GM20000 (cell line): ENCODE measurements at places on chromosomes 3 and 15.

GRCh38 chr3:188349351-188349901, 195.5 kb downstream of the LPP start:
- no peak for DNase-seq

GRCh38 chr3:106824856-106825255, 552.4 kb upstream of the CCDC54 start:
- peak; percentile 4 for DNase-seq

- DNase-seq: no peak
Measured at GRCh38 chr3:175257123-175257522, 398.0 kb downstream of the NAALADL2 start.

- DNase-seq: no peak
Measured at GRCh38 chr3:72194458-72194857, 409.5 kb upstream of the PROK2 start.

- no peak for DNase-seq
Measured at GRCh38 chr3:126493739-126494138, 18.0 kb upstream of the ZXDC start.

DNA sequence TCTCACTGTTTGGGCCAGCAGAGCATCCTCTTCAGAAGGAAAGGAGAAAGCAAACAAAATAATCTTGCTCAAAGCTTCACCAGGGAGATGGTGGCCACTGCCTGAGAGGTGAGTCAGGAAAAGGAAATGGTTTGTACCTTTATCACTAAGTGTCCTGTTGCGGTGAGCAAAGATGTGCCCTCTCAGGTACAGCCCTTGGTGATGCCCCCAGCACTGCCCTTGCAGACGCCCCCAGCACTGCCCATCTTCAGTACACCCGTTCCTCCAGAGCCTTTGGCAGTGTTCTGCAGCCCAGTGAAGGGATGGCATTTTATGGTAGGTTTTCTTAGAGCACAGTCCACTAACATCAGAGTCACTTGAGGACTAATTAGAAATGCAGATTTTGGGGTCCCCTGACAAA, 92.3 kb downstream of the ZNF621 start:
- DNase-seq: no peak

- DNase-seq: no peak
Measured at GRCh38 chr15:27448986-27449385, 478.0 kb downstream of the GABRG3 start.

DNA sequence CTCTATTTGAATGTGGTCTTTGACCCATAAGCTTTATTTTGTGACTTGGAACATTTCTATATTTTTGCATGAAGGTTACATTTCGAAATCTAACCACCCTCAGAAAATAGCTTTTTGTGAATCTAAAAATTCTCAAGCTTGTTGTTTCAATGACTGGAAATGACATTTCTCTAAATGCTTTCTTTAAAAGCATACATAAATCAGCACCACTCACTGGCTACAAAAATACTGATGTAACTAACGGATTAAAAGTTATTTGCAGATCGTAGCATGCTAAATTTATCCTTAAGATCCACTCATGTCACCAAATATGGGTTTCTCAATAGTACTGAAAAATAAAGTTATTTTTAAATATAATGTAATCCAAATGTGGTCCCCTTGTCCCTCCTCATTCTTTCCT, 55.2 kb upstream of the ACAN start:
- DNase-seq: no peak

DNA sequence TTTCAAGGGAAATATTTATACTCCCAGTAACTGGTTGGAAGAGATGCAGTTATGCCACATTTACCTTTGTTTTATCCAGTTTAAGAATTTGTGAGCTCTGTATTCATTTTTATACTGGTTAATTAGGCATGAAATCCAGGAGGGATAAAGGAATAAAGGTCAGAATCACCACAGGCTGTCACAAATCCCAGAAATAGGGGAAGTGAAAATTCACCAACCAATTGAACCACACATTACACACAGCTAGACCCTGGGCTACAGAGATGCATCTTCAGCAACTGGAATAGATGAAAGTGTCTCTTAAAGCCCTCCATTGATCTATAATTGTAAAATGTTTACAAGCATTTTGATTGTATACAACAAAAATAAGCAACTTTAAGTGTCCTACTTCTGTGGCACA, 18.5 kb downstream of the SERPINI1 start:
- no peak for DNase-seq

- DNase-seq: no peak
Measured at GRCh38 chr3:179163503-179163902, 15.3 kb downstream of the PIK3CA start.

DNA sequence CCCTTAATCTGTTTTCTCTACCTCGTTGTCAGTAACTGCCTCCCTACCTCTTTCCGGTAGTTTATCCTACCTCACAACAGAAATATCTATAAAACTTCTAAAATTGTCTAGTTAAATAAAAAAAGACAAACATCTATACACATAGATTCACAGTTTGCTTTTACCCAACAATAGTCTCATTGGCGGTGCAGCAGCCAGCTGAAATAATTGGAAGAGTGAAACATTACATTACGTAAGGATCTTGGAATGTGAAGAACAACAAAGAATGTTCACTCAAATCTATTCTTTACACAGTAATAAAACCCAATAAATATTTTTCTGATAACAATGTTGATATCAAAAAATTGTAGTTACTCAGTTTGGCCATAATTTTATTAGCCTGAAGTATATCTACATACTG, 115.5 kb upstream of the ARPP21 start:
- DNase-seq: no peak

DNA sequence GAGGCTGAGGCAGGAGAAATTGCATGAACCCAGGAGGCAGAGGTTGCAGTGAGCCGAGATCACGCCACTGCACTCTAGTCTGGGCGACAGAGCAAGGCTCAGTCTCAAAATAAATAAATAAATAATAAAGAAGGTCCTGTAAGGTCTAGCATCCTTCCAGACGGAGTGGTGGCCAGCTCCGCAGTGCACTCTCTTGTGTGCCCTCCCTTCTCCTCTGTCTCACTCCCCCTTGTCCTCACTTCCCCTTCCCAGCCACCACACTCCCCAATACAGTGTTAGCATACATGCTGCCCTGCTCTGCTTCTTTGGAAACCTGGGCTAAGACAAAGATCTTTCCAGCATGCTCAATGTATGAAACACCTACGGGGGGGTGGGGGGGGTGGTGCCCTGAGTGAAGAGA, 3.4 kb upstream of the CLN6 start:
- DNase-seq: no peak

- no peak for DNase-seq
Measured at GRCh38 chr15:65765106-65765505, 27.0 kb downstream of the DENND4A start.

GRCh38 chr3:173659972-173660371, 262.4 kb downstream of the NLGN1 start:
- DNase-seq: no peak

- DNase-seq: no peak
Measured at GRCh38 chr3:197353001-197353866, 54.8 kb upstream of the DLG1 start.

- DNase-seq: no peak
Measured at GRCh38 chr15:70795311-70795665, 31.9 kb upstream of the UACA start.

DNA sequence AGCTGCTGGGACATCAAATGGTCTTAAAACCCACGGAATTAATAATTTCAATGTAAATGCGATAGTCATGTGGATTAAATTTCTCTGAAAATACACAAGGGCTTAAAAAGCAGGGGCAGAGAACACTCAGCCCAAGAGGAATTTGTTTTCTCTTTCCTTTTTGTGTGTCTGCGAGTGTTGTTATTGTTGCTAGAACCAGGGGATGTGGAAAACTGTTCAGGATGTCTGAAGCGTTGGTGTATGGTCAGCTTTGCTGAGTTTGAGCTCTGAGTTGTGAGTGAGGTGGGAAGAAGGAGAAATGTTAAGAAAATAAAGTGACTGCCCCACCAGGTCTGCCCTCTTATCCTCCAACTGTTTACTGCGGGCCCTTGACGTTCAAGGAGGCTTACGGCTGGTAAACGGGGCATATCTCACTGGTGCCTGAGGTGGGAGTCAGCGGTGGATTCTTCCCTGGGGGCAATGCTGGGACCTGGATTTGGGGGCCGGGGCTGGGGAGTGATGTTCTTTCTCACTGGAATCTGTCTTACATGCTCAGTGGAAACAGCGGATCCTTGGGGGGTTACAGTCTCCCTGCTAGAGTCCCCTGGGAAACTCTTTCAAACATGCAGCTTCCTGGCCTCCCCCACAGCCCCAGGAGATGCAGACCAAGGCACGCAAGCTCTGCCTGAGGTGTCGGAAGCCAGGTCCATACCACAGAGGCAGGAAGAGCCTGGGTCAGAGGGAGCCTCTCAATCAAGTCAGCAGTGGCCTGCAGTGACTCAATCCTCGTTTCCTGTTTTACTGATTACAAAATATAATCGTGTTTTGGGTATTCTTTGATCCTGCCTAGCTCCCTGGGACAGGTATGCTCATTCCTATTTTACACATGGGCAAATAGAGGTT, 41.8 kb downstream of the ITGA11 start:
- DNase-seq: peak; percentile 53

- no peak for DNase-seq
Measured at GRCh38 chr15:40815042-40815698, 7.9 kb upstream of the DNAJC17 start.

- peak; percentile 38 for DNase-seq
Measured at GRCh38 chr3:38173834-38174418, 8.6 kb downstream of the OXSR1 start.

DNA sequence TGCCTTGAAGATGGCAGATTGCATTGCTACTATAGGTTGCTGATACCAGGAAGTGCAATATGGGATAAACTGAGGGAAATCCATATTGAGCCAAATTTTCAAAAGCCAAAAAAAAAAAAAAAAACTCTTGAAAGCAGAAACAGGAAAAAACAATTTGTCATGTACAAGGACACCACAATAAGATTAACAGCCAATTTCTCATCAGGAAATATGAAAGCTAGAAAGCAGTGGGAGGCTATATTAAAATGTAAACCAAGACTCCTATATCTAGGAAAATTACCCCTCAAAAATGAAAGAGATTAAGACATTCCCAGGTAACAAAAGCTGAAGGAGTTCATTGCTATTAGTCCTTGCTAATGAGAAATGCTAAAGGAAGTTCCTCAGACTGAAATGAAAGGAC, 462.8 kb upstream of the DPH6 start:
- DNase-seq: no peak

GRCh38 chr3:177245250-177245649, 48.0 kb upstream of the TBL1XR1 start:
- no peak for DNase-seq

DNA sequence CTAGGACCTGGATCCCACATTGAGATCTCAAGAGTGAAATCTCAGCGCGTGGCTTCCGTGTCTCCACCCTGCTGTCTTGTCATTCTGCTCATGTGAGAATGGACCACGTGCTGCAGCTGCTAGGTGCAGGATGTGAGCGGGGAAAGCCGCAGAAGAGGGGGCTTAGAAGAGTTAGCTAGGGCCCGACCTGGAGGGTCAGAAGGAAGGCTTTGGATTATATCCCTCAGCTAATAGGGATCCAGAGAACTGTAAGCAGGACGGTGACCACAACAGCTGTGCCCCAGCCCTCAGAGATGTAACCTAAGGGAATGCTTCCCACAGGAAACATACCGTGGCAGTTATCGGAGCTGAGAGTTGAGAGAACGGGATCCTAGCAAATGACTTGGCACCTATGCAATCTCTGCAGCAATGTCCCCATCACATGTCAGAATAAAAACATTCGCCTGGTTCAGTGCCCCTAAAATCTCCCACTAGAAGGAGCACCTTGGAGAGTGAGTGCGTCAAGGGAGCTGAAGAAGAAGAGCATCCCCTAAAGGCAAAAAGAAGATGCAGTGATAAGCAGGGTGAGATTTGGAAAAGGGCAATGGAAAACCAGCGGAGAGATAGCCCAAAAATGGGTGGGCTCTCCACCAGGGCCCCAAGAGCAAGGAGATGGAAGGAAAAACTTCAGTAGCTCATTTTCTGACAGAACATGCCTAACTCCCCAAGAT, 76.9 kb upstream of the ST8SIA2 start:
- no peak for DNase-seq

DNA sequence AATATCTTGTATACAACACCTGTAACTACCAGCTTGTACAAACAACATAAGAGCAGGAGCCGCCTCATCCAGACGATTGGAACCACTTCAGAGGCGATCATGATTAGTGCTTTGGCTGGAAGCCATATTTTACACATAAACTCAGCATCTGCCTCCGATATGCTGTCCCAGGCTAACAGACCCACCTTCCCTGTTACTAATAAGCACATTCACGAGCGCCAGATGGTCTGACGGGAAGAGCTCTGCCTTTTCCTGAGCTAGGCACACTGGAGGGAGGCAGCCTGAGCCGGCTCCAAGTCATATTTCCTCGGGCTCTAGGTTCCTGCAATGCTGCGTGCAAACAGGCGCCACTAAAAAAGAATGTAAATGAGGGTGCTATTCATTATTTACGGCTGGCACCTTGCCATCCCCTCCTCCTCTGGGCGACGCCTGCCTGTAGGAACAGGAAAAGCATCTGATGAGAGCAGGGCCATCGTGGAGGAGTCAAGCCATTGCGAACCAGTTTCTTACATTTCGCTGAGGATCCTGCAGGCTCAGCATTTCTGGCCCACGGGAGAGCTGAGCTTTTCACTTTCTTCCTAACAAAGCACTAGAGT, 98.2 kb downstream of the ANXA2 start:
- DNase-seq: no peak
